ENCODE measurements at places on chromosomes 6 and 20.

- DNase-seq, result no peak
These were observed 7.4 kb upstream of the KLHL32 start for GRCh38 chr6:96917098-96917497.

- DNase-seq, result peak; percentile 24
These were observed 123.9 kb downstream of the WDR27 start for GRCh38 chr6:169577974-169578373.

- no peak for DNase-seq
These were observed 370.9 kb upstream of the HS3ST5 start for GRCh38 chr6:114713690-114714089.

- no peak for DNase-seq
These were observed 74.9 kb downstream of the AGPAT4 start for GRCh38 chr6:161198783-161199460.

- no peak for DNase-seq
These were observed 306.6 kb downstream of the PRKN start for GRCh38 chr6:162421004-162421403.

- DNase-seq, result no peak
These were observed 128.8 kb upstream of the CD93 start for GRCh38 chr20:23214903-23215302.

DNA sequence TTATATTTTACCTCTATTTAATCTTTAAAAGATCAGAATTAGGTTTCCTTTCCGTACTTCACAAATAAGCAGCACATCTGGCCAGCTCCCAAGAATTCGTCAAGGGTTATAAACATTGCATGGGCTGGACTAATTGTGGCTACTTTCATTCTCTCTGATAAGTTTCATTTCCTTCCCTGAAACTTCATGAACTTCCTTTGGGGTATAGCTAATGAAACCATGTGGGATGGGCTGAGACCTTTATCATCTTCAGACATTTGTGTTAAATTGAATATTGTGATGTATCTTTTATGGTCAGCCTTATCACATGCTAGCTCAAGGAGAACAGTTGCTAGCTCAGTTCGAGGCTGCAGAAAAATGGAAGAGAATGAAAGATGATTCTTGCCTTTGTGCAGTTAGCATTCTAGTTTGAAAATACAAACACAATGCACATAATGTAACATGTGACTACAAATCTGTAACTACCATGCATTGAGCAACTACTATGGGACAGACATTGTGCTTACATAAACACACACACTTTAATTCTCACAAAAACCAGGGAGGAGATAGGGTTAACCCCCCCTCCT, 1.7 kb upstream of the GMPR start:
- DNase-seq, result no peak

DNA sequence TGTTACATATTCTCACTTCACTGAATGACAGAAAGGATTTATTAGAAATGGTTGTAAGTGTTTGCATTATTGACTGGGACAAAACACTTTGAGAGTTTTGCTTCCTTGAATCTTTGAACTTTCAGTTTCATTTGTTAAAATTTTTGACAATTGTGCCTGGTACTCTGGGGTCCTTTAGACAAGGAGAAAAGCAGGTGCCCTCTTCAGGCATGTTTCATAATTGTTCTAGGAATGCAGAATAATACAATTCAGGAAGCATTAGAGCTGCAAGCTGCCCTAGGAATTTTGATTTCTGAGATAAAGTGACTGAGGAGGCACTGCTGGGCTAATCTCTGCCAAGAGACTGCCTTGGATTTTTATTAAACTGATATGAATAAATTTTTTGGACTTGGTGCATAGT, 49.7 kb downstream of the TOP1 start:
- DNase-seq, result no peak

- no peak for DNase-seq
These were observed 221.2 kb downstream of the FNDC1 start for GRCh38 chr6:159390381-159390780.

GRCh38 chr20:58981628-58982364, 740 bp downstream of the NELFCD start:
- no peak for DNase-seq

DNA sequence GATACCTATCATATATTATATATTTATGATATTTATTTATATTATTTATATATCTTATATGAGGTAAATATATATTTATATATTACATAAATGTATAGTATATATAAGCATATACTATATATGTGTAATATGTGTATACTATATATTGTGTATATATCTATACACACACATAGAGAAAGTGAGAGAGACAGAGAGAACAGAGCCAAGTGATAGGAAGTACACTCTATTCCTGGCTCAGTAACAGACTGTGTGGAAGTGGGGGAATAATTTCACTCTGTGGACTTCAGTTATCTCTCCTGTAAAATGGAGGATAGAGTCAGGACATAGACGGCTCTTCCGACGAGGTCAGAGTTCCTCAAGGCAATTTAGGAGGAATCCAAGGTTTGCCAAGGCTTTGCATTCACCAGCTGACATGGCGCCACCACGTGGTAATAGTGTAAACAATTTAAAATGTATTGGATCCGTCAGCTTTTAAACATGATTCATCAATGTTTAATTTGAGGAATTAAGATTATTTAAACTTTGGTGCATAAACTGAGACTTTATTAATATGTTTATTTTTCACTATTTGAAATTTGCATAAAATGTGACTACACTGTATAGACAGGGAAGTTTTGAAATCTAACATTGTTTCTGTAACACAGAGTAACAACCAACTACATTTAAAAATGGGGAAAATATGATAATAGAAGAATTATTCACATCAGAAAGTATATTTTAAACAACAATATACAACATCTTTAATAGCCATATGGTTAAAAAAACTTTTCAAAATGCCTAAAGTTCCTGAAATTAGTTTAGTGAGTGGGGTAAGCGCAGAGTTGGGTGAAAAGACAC, 75.4 kb upstream of the TMEM244 start:
- DNase-seq, result peak; percentile 56

GRCh38 chr6:151142676-151143075, 97.1 kb upstream of the AKAP12 start:
- no peak for DNase-seq

GRCh38 chr6:140202964-140203515, 828.6 kb upstream of the CITED2 start:
- DNase-seq, result no peak

- no peak for DNase-seq
These were observed 3.8 kb downstream of the TFEB start for GRCh38 chr6:41731561-41732086.

DNA sequence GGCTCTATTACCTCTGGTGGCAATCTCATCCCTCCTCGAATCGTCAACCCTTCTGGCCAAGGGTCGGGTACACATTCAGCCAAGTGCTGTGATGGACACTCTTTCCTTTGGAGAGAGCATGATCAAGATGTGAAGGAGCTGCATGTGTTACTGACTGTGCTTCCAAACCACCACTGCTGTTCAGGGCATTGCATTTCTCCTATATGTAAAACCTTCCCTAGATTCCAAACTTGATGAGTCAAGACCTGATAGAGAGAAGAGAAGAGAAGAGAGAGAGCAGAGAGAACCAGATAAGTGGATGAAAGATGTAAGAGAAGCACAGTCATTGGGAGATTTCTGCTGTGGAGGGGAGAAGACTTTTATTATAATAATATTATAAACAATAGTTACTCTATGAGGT, 162.2 kb downstream of the KCNQ5 start:
- no peak for DNase-seq

- DNase-seq, result no peak
These were observed 183.6 kb downstream of the CLIC5 start for GRCh38 chr6:45832063-45832462.

DNA sequence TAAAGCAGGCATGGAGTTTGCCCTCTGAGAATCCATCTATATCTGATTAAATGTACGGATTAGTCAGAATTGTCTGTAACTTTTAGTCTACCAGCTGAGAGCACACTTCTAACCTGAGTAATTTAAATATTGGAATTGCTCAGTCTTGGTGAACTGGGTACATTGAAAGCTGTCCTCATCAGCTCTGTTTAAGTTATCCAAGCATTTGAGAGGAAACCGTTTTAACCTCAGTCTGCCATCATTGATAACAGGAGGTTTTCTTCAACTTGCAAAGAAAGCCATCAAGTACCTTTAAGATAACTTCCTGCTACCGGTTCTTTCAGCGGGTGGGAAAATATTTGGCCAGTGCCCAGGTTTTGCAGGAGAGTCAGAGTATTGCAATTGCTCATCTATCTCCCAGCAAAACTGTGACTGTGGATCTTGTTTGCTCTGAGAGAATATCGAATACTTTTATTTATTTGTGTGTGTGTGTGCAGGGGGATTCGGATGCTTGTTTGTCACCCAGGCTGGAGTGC, 31.1 kb upstream of the F13A1 start:
- DNase-seq, result no peak

DNA sequence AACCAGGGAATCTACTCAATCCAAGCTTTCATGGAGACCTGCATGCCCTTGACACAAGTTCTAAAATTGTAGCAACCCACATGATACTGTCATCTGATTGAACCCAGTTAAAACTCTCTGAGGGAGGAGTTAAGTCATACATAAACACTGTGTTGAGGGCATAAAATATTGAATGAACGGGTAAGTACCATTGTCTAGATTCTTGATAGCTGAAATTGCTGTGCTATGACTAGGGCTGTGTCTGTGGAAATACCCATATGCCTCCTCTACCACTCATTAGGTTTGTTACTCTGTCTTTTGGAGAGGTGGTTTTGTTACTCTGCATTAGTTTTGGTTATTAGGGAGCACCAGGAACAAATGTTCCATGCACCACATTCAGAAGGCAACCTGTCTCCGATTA, 7.6 kb downstream of the ENPP4 start:
- no peak for DNase-seq

- no peak for DNase-seq
These were observed 343.8 kb upstream of the MMS22L start for GRCh38 chr6:97626671-97627441.

DNA sequence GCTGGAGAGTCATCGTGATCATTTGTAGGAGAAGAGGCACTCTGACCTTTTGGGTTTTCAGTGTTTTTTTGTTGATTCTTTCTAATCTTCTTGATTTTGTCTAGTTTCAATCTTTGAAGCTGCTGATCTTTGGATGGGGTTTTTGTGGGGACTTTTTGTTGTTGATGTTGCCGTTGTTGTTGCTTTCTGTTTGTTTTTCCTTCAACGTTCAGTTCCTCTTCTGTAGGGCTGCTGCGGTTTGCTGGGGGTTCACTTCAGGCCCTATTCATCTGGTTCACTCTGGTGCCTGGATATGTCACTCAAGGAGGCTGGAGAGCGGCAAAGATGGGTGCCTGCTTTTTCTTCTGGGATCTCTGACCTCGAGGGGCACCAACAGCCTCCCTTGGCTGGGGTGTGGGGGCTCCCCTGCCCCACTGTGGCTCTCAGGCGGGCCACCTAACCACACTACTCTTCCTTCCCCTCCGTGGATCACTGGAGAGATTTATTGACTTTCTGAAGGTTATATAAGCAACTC, 21.5 kb upstream of the TMEM244 start:
- no peak for DNase-seq

DNA sequence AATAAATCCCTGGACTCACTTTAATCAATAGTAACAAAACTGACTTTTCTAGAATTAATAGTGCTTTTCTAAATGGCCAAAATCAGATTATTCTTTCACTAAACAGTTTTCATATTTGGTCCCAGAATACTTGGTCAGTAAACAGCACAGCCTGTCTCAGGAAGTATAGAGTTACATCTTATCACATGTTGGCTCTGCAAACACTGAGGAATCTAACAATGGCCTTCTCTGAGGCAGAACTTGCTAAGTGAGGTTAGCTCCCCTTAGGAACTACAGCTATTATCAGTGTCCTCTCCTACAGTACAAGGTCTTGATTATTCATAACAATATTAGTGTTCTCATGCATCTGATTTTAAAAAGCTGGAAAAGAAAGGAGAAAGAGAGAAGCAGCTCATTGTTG, 1622.8 kb downstream of the HACE1 start:
- DNase-seq, result no peak

DNA sequence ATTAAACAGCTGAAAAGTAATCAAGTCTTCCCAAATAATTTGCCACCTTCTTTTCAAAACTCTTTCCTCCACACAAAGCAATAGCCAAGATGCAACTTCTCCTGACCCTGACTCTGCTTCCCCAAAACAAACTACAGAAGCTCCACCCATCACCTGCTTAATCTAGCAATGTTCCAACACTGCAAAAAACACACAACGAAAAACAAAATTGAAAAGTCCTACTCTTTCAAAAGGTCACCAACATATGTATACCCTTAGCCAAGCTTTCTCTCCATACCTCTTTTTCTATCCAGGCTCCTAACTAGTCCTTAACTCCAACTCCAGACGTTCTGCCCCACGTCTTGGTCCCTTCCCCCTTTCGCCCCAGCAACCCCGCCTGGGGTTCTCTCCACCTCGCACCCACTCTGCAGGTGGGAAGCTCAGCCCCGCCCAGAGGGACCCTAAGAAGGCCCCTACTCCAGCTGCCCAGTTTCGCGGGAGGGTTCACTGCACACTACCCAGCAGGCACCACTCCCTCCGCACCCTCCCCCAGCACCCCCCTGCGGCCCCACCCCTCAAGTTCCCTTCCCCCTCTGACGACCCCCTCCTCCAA, 717 bp downstream of the CSNK2A1 start:
- no peak for DNase-seq

GRCh38 chr6:162177746-162178145, 549.8 kb downstream of the PRKN start:
- no peak for DNase-seq

DNA sequence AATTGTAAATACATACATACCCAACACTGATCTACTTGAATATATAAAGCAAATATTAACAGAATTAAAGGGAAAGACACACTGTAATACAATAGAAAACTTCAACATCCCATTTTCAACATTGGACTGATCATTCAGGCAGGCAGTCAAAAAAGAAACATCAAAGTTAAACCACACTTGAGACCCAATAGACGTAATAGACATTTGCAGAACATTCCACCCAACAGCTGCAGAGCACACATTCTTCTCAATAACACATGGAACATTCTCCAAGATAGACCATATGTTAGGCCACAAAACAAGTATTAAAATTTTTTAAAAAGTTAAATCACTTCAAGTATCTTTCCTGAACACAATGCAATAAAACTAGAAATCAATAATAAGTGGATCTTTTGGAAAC, 698.2 kb downstream of the COL12A1 start:
- DNase-seq, result no peak
